ENCODE measurements at places on chromosomes 12 and 14. TPM values are rescaled to one million over a fixed set of nuclear protein-coding genes. Genes with fewer than 3 reads are reported as not detected.

The C12orf54 gene
- total RNA-seq: not detected

The SLC6A13 gene
- total RNA-seq: 2.6 TPM

- no peak for DNase-seq
Observed at GRCh38 chr14:95695913-95696312, 9.7 kb downstream of the TCL1B start.

GRCh38 chr12:3364661-3365462 is 126.1 kb upstream of the PRMT8 start:
- no peak for DNase-seq

DNA sequence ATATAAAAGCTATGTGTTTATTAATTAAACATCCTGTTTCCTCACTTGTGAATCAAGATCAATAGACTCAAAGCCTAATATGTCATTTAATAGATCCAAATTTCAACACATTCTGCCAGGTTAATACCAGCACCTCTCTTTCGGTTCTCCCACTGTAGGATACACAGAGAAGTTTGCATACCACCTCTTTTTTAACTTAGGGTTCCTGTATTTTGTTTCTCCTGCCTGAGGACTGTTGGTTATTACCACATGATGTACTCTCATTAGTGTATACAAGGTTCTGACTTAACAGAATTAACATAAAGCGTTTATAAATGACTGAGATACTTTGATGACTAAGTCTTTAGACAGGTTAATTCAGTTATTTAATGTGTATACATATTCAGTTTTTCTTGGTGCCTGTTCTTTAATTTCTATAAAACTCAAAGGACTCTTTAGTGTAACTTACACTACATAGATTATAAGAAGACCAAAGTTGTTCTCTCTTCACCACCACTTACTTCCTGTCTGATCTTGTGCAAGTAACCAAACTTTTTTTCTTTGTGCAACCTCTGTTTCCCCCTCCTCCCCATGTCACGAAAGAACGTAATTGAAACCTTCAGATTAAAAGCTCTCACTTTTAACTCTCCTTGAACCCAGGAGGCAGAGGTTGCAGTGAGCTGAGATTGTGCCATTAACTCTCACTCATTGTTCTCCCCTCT is 89.8 kb upstream of the DNM1L start:
- DNase-seq: no peak
